ENCODE measurements at places on chromosomes 13 and 19. TPM values are rescaled to one million over a fixed set of nuclear protein-coding genes. Genes with fewer than 3 reads are reported as not detected.

GRCh38 chr19:52722062-52723003 lies 12.5 kb downstream of the ZNF611 start:
- DNase-seq = peak; percentile 98
- H3K4me3 ChIP-seq = no peak overlapping the region
- no peaks in the 10 kb centered on the region for H3K27me3 ChIP-seq
- H3K36me3 ChIP-seq = peaks cover 20% of the 10 kb centered on the region

GRCh38 chr13:91595677-91596076 lies 197.3 kb downstream of the GPC5 start:
- no peaks in the 10 kb centered on the region for H3K4me1 ChIP-seq
- H3K4me3 ChIP-seq = no peak overlapping the region
- peaks cover 15% of the 10 kb centered on the region for H3K27me3 ChIP-seq
- DNase-seq = no peak
- H3K27ac ChIP-seq = no peak overlapping the region

The CSNK1G2 gene
- 48.5 TPM for total RNA-seq

GRCh38 chr13:36130552-36131221 lies 495 bp downstream of the DCLK1 start:
- no peak overlapping the region for H3K27ac ChIP-seq

The COLGALT1 gene
- 103 TPM for total RNA-seq

Data from MCF 10A (cell line).